Smooth muscle cell of bladder (primary cell): ENCODE measurements at places on chromosomes 5 and 9. TPM values are rescaled to one million over a fixed set of nuclear protein-coding genes. Genes with fewer than 3 reads are reported as not detected.

Gene PKD2L2
- 0.18 TPM in 1 of 2 replicates, not detected in the other for total RNA-seq

Gene DAB2IP
- 7.5 and 12.2 TPM in 2 replicates for total RNA-seq

Gene PCDHGA8
- 3.0 and 3.3 TPM in 2 replicates for total RNA-seq

Gene SPINK4
- 0.74 and 2.6 TPM in 2 replicates for total RNA-seq

Gene RNF130
- total RNA-seq: 16.9 and 24.9 TPM in 2 replicates

Gene SMIM3
- 27.7 and 53.1 TPM in 2 replicates for total RNA-seq

Gene SLC46A2
- not detected in 2 replicates for total RNA-seq

Gene TAF1L
- total RNA-seq: under 0.01 TPM in 1 of 2 replicates, not detected in the other

Gene PPP3R2
- total RNA-seq: not detected in 2 replicates

Gene SLC1A3
- total RNA-seq: 1.1 and 3.5 TPM in 2 replicates

Gene PCDHB7
- 0.18 and 0.71 TPM in 2 replicates for total RNA-seq

Gene ANKRD31
- 0.09 and 0.14 TPM in 2 replicates for total RNA-seq

Gene DBH
- total RNA-seq: not detected in 2 replicates

Gene KIF4B
- total RNA-seq: under 0.01 TPM in 1 of 2 replicates, not detected in the other

Gene FREM1
- under 0.01 and 0.09 TPM in 2 replicates for total RNA-seq

Gene GABRA1
- not detected in 2 replicates for total RNA-seq

Gene GDNF
- total RNA-seq: 0.28 and 0.65 TPM in 2 replicates

Gene MYMK
- total RNA-seq: not detected in 2 replicates

Gene SMIM33
- total RNA-seq: not detected in 2 replicates

Gene PLPPR1
- not detected in 2 replicates for total RNA-seq

Gene DMRT3
- total RNA-seq: not detected in 2 replicates

Gene ADAMTS16
- 0.14 and 0.18 TPM in 2 replicates for total RNA-seq

Gene FOXD4L4
- total RNA-seq: 0.14 and 0.18 TPM in 2 replicates

Gene N4BP3
- total RNA-seq: 0.71 and 0.83 TPM in 2 replicates

Gene SPATA31C1
- total RNA-seq: not detected in 2 replicates

Gene GPRIN1
- total RNA-seq: 1.1 and 1.3 TPM in 2 replicates

Gene CNTRL
- 2.9 and 4.4 TPM in 2 replicates for total RNA-seq

Gene TRPM3
- total RNA-seq: 0.85 and 0.92 TPM in 2 replicates

Gene CCNO
- total RNA-seq: not detected in 2 replicates

Gene FOXD4L6
- under 0.01 and 0.09 TPM in 2 replicates for total RNA-seq

Gene NUTM2G
- not detected in 2 replicates for total RNA-seq

Gene S100Z
- not detected in 2 replicates for total RNA-seq

Gene ADAMTS2
- 44.2 and 68.5 TPM in 2 replicates for total RNA-seq

Gene DMRTA1
- total RNA-seq: 0.14 and 0.28 TPM in 2 replicates

Gene S1PR3
- 61.4 and 77.7 TPM in 2 replicates for total RNA-seq

Gene CCDC183
- 0.28 and 0.46 TPM in 2 replicates for total RNA-seq

Gene ZNF782
- 1.8 and 2.4 TPM in 2 replicates for total RNA-seq

Gene CARD9
- 2.2 and 3.0 TPM in 2 replicates for total RNA-seq

Gene PCDHA12
- total RNA-seq: under 0.01 and 0.09 TPM in 2 replicates

Gene CDH6
- total RNA-seq: 40.0 and 42.6 TPM in 2 replicates

Gene FGF10
- 1.0 and 3.8 TPM in 2 replicates for total RNA-seq

Gene CSF2
- total RNA-seq: 0.18 TPM in 1 of 2 replicates, not detected in the other

Gene TMEM232
- 2.8 and 3.4 TPM in 2 replicates for total RNA-seq

Gene GDA
- total RNA-seq: not detected in 2 replicates

Gene TNFSF8
- total RNA-seq: not detected in 2 replicates

Gene NPDC1
- total RNA-seq: 12.1 and 18.4 TPM in 2 replicates

Gene CCDC112
- total RNA-seq: 3.1 and 4.1 TPM in 2 replicates

Gene AK8
- total RNA-seq: 0.37 and 0.57 TPM in 2 replicates

Gene KCNIP1
- total RNA-seq: not detected in 2 replicates
